ENCODE measurements at places on chromosomes 7 and 10.

DNA sequence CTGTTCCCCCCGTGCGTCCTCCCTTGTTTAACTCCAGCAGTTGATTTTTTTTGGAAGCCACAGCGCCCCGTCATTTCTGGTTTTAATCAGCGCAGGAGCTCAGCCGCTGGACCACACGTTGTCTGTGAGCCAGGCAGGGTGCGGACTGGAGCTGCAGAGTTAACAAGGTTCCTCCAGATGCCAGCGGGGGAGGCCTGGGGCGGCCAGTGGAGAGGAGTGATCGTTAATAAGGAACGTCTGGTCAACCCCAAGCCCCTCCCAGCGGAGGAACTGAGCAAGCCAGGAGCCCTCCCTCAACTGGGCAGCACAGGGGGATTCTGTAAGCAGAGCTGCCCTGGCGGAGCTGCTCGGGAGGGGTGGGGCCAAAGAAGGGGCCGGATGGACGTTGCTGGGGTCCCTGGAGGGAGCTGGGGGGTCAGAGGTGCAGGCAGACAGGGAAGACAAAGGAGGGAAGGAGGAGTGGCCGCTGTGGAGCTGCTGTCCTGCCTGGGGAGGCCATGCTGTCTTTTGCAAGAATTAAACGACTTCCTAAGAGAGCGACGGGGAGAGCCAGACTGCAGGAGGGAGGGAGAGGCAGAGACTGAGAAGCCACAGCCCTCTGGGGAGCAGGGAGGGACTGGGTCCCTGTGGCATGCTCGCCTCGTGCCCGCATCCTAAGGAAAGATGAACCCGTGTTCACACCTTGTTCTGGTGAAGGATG is 537.1 kb upstream of the FOXK1 start:
- DNase-seq, result no peak

DNA sequence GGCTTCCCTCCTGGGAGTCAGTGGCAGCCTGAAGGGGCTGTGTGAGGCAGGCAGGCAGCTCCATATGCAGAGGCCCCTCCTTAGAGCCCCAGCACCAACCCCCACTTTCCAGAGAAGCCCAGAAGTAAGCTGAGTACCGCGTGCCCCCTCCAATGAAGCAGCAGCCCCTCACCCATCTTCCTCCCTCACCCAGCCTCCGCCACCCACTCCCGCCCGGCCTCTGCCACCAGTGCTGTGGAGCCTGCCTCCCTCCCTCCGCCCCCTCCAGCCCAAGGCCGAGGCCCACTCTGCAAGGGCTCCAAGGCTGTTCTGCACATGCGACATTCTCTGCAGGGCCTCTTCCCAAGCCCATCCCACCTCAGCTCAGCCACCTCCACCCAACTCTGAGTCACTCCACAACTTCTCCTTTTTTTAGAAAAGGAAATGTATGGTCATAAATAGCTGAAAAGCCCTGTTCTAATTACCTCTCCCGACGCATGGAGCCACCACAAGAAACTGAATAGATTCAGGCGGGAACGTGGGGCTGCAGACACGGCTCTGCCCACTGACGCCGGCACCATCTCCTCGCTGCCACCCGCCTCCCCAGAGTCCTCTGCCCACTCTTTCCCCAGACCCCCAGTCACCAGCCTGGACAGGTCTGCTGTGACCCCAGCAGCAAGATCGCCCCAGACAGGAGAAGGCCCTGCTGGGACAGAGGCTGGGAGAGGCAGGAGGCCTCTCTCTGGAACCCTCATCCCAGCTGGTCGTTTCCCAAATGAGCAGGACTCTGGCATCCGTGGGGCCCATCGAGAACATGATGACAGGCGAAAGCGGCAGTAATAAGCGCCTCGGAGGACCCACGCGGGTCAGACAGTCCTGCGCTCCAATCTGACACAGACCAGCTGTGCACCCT is 213.9 kb downstream of the MAD1L1 start:
- no peak for DNase-seq

DNA sequence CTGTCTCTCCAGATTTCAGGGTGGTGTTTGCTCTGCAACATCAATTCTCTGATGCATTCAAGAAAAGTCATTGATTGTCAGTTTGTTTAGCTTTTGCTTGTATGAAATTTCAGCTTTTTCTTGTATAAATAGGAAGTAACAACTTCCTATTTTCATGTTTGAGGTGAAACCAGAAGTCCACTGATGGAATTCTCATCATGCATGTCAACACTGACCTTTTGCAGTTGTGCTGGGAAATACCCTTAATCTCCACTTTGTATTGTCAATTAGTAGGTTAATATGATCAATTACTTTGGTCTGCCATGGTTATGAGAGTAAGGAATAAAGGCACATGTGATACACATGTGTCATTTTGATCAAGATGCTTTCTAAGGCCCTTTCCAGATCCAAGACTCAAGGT is 208.8 kb upstream of the HPS1 start:
- no peak for DNase-seq

- DNase-seq, result no peak
Observed at GRCh38 chr7:99407872-99408378, 472 bp downstream of the PDAP1 start.
